ENCODE measurements at places on chromosomes 12 and 14.

GRCh38 chr12:123767613-123768012 lies 5.5 kb downstream of the DNAH10 start:
- DNase-seq: peak; percentile 9

DNA sequence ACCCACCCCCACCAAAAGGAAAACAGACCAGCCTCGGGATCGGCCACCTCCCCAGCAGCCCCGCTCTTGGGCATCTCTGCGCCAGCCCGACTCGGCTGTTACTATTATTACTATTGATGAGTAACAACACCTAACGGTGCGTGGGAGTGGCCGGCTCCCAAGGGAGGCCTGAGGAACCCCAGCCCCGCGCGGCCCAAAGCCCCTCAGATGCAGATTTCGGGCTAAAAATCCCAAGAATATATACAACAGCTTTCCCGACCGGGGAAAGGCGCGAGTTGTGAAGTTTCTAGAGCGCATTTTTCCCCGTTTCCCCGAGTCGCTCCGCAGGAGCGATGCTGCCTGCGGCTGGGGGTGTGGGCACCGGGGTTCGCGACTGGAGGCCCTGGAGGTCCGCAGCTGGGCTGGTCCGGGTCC lies 565 bp downstream of the NT5DC3 start:
- DNase-seq: peak; percentile 7

GRCh38 chr14:52738409-52738808 lies 8.4 kb downstream of the STYX start:
- DNase-seq: no peak

GRCh38 chr12:68882251-68882964 lies 50.6 kb downstream of the CPM start:
- no peak for DNase-seq

GRCh38 chr12:108131035-108131434 lies 1.9 kb downstream of the WSCD2 start:
- DNase-seq: no peak

- DNase-seq: no peak
These were observed 251.9 kb upstream of the SOX5 start for GRCh38 chr12:24201258-24201970.

DNA sequence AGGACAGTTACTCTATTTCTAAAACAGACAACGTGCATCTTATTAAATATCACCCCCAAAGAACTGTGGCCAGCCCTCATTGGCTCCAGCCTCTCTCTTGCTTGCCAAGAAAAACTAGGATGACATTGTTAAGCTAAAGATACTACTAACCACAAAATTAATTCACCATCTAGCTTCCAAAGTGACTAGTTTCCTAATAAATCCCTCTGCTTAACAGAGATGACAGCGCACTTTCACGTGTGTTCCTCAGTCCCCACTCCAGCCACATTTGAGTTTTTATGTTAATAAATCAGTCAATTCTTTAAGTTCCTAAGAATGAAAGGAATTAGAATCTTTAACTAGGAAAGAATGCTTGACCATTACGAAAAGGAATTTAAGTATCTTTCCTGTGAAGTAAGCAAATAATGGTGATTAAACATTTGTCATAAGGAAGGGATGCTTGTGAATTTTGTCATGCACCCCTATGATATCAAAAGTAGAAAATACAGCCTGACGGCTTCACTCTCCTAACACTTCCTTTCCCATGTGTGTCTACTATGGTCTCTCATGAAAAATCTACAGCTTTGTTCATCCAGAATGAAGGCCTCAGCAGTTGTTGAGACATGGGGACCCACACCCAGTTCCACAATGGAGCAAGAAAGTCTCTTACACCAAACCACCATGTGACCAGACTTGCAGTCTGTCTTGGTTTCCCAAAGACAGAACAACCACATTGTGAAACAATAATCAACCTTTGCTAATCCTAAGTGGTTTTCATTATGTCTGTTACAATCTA lies 8.1 kb downstream of the CORO1C start:
- no peak for DNase-seq

Measured in CD4-positive, alpha-beta T cell treated with Interleukin-15 for 4 hours (primary cell).